BJ (cell line): ENCODE measurements at places on chromosomes 5 and 9.

GRCh38 chr5:170832241-170832640, 29.6 kb upstream of the RANBP17 start:
- DNase-seq, result no peak

GRCh38 chr9:137688725-137689124, 69.9 kb downstream of the EHMT1 start:
- DNase-seq, result no peak

DNA sequence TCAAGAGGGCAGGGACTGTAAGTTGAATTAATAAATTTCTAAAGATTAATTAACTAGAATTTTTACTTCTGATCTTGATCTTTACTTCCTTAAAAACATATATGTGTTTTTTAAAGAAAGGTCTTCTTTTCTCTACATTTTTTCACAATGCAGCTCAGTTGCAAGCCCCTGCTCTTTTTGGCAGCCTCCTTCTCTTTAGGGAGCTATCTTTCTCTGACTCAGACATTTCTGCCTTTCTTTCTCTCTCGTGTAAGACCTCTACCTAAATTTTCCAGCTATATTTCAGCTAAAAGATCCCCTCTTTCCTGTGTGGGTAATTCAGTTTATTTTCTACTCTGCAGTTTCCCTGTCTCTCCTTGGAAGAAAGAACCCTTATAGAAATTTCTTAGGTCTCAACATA, 38.3 kb upstream of the SNCAIP start:
- no peak for DNase-seq

DNA sequence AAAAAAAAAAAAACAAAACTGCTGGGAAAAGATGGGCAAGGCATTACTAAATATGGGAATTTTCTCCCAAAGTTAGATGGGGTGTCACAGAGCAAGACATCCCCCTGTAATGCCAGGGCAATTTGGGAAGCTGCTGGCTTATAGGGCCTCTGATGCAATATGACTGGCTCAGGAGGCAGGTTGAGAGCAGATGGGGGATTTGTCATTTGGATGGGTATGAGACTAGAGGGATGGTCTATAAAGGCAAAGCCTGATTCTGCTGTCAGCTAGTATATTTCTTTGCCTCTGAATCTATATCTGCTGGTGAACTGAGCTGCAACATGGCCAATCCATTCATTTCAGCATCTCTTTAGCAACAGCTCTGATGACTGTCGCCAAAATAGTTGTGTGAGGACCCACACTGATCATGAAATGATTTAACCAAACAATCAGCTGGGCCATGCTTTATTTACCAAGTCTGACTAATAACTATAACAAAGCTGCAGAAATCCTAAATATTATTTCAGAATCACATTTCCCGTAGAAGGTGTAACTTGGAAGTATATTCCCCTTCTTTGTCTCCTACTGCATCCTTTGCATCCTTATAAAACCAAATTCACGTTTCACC, 455.1 kb upstream of the ZNF608 start:
- DNase-seq, result no peak

GRCh38 chr9:87543251-87543650, 45.6 kb downstream of the DAPK1 start:
- peak; percentile 4 for DNase-seq

DNA sequence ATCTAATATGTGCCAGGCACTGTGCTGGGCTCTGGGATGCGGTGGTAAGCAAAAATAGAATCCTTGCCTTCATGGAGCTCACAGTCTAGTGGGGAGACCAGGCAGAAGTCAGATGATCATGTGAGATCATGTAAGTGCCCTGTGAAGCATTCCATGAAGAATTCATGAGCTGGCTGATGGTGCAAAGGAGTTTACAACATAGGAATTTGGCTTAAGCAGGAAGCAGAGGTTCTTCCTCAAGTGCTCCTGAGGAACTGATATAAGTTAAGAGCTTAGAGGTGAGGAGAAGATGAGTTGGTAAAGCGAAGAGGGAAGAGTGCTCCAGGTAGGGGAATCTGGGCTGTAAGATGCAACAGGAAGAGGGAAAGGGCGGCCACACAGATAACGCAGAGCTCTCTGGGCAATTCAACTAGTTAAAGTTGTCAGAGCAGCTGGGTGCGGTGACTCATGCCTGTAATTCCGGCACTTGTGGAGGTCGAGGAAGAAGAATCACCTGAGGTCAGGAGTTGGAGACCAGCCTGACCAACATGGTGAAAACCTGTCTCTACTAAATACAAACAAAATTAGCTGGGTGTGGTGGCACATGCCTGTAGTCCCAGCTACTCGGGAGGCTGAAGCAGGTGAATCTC, 78.5 kb upstream of the SPATA31D4 start:
- DNase-seq, result no peak

DNA sequence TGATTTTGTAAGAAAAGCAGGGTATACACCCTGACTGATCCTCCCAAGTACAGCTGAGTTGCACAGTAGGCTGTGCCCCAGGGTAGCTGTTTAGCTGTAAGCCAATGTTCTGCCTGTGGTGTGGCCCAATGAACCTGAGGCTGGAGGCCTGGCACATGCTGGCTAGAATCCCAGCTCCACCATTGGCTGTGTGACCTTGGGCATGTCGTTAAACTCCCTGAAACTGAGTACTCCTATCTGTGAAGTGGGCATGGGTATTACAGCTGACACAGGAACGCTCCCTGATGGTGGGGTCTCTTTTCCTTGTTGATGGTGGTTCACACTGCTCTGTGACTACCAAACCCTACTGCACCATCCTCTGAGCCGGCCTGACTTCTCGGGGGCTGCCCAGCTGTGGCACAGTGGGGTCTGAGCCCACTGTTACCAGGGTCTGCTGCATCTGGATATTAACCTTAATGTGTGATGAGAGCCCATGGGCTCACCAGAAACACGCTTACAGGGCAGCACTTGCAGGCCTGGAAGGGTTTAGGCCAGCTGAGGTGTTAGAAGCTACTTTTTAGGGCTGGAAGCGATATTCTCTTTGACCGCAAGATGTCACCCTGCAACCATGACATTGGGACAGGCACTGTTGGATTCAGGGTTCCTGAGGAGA, 7.0 kb upstream of the GADD45G start:
- no peak for DNase-seq
